ENCODE measurements at places on chromosomes 1 and 21.

DNA sequence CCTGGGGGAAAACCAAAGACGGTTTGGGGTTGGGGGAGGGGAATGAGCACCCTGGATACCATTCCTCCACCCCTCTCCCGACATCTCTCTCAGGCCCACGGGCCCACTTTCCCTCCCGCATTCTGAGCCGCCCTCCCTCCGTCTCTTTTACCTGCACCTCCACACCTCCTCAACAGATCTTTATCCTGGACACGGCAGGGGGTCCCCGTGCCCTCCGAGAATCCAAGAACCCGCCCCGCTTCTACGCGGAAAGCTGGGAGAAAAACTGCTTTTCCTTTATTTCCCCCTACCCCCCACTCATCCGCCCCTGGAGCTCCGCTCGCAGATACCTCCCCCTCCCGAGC lies 108.8 kb downstream of the NAV1 start:
- DNase-seq, result no peak

DNA sequence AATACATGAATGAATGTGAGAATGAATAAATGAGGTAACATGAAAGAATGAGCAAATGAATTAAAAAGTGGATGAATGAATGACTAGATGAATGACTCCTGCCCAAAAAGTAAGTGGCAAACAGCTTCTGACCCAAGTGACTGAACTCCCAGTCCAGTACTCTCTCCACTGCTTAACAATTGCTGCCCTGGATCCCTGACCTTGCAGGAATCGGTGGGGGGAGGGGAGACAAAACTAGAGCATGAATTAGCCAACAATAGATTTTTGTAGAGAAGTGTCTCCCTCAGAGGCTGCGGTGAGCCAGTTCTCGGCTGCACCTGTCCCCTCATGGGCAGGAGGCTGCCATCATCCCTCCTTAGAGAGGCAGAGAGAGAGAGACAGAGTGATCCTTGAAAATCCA lies 5.9 kb upstream of the GRIK3 start:
- DNase-seq, result no peak

DNA sequence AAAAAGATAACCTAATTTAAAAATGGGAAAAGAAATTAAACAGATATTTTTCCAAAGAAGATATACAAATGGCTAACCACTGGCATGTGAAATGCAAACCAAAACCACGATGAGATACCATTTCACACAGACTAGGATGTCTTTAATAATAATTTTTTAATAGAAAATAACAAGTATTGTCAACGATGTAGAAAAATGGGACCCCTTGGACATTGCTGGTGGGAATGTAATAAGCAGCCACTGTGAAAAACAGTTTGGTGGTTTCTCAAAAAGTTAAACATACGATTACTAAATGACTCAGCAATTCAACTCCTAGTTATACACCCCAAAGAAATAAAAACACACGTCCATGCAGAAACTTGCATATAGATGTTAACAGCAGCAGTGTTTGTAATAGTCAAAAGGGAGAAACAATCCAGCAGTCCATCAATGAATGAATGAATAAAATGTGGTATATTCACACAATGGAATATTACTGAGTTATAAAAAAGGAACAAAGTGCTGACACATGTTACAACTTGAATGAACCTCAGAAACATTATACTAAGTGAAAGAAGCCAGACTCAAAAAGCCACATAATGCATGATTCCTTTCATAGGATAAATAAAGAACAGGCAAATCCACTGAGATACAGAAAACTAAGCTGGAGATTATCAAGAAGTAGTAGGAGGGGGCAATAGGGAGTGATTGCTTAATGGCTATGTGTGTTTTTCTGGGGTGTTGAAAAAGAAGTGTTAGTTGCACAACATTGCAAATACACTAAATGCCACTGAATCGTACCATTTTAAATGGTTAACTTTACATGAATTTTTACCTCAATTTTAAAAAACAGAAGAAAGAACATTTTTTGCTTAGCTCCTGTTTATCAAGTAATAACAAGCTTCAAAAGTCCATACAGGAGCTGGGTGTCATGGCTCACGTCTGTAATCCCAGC lies 4.1 kb downstream of the PPT1 start:
- DNase-seq, result no peak

- DNase-seq, result no peak
These were observed 17.9 kb downstream of the NVL start for GRCh38 chr1:224312025-224312424.

- no peak for DNase-seq
These were observed 165.0 kb upstream of the PLXNA2 start for GRCh38 chr1:208409176-208409575.

DNA sequence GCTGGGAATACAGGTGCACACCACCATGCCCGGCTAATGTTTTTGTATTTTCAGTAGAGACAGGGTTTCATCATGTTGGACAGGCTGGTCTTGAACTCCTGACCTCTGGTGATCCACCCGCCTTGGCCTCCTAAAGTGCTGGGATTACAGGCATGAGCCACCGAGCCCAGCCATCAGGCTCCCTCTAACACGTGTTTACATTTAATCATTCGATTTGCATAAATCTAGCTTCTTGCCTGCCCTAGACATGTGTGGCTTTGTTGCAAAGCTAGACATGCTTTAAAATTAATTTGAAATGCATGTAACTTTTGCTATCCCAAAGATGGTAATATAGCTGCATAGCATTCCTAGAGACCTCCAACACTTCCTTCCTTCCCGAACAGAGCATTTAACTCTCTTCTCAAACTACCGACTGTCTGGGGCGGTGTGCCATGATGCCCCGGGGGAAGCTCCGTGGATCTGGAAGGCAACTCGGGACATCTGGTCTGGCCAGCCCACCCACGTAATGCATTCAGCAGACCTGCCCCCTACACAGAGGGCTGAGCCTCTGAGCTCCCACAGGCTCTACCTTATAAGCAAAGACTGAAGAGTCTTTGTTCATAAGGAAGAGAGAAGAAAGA lies 34.6 kb upstream of the NID1 start:
- no peak for DNase-seq

DNA sequence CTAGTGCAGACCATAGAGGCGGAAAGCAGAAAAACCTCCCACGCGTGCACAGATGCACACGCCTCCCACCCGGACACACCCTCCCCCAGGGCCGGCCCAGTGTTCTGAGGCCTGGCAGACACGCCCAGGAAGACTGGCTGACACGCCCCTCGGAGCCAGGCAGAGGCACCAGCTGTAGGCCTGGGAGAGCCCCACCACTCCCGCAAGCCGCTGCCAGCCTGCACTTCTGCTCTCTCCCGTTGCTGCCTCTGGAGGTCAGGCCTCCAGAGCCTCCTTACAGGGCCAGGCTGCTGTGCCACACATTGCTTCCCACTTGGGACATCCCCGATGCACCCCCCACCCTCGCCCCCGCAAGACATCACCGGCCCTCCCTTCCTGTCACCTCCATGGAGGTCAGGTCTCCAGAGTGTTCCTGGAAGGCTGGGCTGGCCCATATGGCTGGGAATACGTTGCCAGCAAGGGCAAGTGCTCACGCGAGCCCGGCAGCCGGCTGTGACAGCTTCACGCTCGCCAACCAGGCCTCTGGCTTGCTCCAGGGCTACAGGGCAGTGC lies 40.4 kb downstream of the CASZ1 start:
- DNase-seq, result peak; percentile 51

DNA sequence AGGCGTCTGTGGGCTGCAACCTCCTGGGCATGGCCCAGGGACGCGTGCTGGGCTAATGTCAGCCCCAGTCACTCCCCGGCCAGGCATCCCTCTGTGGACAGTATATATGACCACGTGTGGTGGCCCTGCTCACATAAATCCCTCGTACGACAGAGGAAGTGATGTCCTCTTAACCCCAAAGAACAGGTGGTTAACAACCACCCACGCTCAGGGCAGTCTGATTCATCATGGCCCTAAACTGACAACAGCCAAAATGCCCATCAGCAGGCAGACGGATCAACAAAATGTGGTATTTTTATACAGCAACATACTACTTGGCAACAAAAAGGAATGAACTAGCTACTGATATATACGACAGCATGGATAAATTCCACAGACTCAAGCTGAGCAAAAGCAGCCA lies 51.0 kb downstream of the ECE1 start:
- DNase-seq, result no peak
